ENCODE measurements at places on chromosomes 6 and 20. TPM values are rescaled to one million over a fixed set of nuclear protein-coding genes. Genes with fewer than 3 reads are reported as not detected.

PTGIS gene
- 79.1 TPM for total RNA-seq

IMPG1 gene
- not detected for total RNA-seq

DNA sequence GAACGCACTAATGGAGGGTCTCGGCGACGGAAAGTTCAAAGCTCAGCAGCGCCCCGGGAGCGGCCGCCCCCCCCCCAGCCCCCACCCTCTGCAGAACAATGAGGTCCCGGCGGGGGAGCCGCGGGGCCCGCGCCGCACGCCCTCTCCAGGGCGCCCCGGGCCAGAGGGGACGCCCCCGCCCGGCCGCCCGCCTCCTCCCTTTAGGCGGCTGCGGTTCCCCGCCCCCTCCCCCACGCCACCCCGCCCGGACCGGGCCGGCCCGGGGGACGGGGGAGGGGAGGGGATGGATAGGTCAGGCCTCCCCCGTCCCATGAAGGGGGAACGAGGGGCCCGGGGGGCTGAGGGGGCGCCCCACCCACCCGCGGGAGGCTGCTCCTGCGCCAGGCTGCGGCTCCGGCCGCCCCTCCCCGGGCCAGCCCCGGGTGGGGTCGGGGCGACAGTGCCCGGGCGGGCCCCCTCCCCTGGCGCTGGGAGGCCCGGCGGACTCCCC, 1.5 kb downstream of the NOL4L start:
- DNase-seq: no peak

- DNase-seq: no peak
Measured at GRCh38 chr6:63795006-63795405, 159.4 kb downstream of the PHF3 start.

DNA sequence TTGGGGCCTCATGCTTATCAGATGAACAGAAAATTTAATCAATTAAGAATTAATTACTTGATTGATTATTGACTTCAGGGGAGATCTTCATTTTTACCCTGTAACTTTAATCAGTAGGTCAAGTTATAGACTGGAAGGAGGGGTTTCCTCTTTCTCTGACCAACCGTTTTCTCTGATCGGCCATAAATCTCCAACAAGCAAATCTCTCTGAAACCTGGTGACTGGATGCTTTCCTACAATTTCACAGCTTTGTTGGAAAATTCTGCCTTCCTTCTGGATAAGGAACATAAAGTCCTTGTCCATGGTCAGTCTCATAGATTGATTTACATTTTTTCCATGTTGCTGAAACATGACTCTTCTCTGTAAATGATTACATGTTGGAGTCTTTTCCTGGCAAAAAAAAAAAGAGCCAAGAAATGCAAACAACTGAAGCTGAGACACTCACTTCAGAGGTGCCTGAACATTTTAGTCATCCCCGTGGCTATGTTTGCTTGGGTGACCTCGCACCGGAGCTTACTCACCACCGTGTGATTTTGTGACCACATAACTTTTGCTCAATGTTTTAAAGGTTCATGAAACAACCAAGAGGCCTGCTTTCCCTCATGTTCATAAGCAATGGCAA, 31.0 kb downstream of the IRF4 start:
- DNase-seq: peak; percentile 93

Data from fibroblast of lung (primary cell).